CD8-positive, alpha-beta T cell (primary cell): ENCODE measurements at places on chromosomes 11 and 22.

DNA sequence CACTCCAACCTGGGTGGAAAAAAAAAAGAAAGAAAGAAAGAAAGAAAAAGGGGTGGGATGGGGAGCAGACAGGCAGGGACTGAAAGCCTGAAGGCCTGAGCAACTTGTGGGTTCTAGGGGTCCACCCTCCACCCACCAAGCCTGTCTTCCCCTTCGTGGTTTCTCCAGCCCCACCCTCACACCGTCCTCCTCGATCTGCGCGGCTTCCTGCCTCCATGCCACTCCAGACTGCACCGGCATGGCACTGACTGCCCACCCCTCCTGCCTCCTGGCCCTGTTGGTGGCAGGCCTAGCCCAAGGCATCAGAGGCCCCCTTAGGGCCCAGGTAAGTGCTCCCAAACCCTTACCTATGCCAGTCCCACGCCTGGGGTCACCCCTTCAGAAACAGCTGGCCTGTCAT lies at the start of gene CTSW:
Gene CTSW (plus strand): TSS at position 221 of the 400 bp plus-strand sequence. CDS start 18 bp downstream, at position 239.
- DNase-seq = peak; percentile 67

DNA sequence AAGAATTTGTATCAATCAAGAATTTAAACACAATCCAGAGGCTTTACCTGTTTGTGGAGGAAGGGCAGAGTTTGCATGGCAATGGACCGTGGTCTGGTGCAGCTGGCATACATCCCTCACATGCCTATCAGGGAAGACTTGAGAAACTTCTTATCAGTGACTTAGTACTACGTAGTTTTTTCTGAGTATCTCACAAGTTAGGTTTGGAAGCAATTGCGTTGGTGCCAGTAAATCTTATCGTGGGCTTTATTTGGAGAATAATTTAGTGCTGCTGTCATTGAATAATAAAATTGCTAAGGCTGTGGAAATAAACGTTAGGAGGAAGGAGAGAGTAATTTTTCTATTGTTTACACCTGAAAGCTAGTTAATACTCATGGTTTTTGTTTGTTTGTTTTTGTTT lies 72.3 kb downstream of the PRMT3 start:
- no peak for DNase-seq

- peak; percentile 3 for DNase-seq
Observed at GRCh38 chr22:41619979-41620588, 759 bp downstream of the DESI1 start.

DNA sequence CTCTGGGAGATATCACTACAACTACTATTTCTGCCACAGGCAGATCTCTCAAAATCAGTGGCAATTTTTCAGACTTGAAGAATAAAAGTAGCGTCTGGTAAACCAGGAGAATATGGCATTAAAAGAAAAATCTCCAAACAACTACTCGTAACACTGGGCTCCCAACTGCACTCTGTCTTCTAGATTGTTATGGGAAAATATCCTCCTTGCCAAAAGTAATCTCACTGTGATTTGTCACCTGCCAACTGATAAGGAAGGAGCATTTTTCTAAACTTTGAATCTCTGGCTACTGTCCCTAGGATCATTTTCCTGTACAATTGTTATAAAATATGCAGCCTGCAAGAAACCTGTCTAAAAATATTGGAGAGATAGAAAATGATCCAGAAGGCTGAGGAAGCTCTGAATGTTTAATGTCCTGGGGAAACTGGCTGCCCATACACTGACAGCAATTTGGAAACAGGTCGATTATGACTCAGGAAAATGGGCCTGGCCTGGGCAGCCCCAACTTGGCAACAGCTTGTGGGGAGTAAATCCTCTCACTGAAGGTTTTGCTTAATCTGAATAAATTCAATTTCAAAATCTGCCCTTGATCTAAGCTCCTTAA lies 90.5 kb upstream of the DBX1 start:
- DNase-seq = no peak

DNA sequence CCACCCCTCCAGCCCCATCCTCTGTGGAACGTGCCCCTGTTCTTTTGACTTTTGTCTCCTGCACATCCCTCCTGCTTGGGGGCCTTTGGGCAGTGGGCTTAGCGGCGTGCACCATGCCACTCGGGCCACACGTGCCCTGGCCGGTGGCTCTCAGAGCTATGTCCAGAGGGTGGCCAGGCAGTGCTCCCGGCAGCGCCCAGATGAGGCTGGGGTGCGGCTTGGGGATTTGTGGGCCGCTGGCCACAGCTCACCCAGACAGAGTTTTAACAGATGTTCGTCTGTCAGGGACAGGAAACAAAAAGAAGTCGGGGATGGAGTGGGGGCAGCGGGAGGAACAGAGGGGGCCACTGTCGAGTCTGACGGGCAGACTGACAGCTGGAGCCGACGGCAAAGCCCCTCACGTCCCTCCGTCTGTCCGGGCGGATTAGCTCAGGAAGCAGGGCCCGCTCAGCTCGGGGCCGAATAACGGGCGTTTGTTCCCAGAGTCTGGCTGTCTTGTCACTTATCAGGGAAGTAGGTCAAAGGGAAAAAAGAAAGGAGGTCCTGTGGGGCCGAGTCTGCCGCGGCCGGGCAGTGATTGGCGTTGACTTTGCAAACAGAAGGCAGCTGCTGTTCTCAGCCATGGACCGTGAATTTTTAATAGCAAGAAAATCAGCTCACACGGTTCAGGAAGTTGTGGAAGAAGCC lies 61.6 kb downstream of the LRP5 start:
- DNase-seq = no peak

- DNase-seq = no peak
Observed at GRCh38 chr11:130652671-130653335, 204.4 kb downstream of the ADAMTS15 start.

GRCh38 chr11:875769-876301 lies 33.2 kb downstream of the TSPAN4 start:
- no peak for DNase-seq

DNA sequence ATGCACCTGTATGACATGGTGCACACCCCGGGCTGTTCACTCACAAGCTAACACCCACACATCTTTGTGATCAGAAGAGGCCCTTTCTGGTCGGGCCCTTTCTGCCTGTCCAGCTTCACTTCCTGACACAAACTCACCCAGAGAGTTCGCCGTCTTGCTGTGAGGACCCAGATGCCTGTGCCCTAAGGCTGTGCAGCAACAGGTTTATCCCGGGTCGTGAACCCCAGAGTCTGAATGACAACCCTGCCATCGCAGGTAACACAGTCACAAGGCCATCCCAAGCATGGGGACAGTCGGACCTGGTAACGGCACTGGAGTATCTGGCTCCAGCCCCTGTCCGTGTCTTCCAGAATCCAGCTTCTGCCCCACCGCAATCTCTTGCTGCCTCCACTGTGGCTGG lies 235.1 kb downstream of the BUD13 start:
- DNase-seq = no peak

GRCh38 chr22:32020117-32020516 lies 22.9 kb upstream of the SLC5A1 start:
- no peak for DNase-seq

DNA sequence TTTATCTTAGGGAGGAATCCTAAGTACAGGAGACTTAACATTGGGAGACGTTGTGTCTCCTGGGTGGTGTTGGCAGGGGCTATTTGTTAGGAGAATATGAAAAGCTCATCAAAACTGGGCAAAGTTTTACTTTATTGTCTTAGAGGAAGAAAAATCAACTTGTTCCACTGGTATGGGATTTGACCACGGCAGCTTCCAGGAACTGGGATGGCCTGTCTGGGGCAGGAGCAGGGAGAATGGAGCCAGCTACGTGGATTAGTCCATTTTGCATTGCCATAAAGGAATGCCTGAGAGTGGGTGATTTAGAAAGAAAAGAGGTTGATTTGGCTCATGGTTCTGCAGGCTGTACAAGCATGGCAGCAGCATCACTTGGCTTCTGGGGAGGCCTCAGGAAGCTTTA lies 198.4 kb downstream of the ADAMTS15 start:
- no peak for DNase-seq
